Nucleus accumbens (tissue), 56 donors: ENCODE measurements at places on chromosomes 1 and 21.

GRCh38 chr1:218656301-218657037 lies 311.3 kb downstream of the TGFB2 start:
- no peak for DNase-seq

- no peak for DNase-seq
Observed at GRCh38 chr1:231856894-231857293, 230.3 kb downstream of the DISC1 start.

GRCh38 chr1:19353596-19353995 lies 41.5 kb downstream of the SLC66A1 start:
- no peak for DNase-seq

DNA sequence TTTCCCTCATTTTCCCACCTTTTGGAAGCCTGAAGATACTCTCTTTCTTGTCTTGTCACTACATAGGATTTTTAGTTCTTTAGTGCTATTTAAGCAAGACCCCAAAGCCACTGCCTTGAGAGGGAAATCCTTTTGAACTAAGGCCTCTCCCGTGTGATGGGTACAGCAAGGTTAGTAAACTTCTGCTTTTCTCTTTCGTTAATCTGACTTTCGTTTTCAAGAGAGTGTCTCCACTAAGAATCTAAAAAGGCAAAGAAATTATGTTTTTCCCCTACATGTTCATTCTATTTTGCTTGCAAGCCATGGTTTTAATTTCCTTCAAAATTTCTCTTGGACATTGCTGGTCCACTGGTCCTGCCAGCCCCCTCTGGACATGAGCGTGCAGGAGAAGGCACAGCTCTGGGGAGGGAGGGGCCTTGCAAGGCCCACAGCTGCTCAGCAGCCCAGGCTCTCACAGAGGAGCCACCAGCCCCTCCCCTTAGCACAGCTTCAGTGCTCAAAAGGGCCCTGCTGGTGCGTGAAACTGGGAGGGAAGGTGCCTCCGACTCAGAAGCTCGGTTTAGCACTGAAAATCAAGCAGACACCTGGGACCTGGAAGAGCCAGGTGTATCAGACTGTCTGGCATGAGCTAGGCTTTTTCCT lies 210.9 kb upstream of the GALNT2 start:
- DNase-seq, result no peak

DNA sequence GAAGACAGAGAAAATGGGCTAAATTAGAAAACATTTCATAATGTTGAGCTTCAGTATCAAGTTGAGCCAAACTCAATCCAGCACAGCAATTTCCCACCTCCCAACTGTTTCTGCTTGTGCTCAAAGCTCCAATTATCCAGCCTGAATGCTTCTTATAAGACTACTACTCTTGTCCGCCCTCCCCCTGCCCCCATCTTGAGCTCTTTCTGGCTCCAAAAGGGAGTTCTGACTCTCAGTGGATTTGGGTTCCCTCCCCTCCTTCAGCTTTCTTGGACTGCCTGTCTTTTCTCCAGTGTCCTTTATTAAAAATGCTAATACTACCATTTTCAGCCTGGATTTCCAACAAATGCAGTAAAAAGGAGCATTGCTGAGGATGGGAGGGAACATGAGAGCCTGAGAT lies 174.8 kb downstream of the ASTN1 start:
- peak; percentile 4 for DNase-seq

GRCh38 chr1:159924791-159925718 lies at the start of gene TAGLN2:
TSS of gene TAGLN2 (minus strand) at chr1:159925507. CDS start at chr1:159920509, 4,998 bp downstream.
- peak; percentile 37 for DNase-seq
